MM.1S (cell line): ENCODE measurements at places on chromosomes 12 and 14.

DNA sequence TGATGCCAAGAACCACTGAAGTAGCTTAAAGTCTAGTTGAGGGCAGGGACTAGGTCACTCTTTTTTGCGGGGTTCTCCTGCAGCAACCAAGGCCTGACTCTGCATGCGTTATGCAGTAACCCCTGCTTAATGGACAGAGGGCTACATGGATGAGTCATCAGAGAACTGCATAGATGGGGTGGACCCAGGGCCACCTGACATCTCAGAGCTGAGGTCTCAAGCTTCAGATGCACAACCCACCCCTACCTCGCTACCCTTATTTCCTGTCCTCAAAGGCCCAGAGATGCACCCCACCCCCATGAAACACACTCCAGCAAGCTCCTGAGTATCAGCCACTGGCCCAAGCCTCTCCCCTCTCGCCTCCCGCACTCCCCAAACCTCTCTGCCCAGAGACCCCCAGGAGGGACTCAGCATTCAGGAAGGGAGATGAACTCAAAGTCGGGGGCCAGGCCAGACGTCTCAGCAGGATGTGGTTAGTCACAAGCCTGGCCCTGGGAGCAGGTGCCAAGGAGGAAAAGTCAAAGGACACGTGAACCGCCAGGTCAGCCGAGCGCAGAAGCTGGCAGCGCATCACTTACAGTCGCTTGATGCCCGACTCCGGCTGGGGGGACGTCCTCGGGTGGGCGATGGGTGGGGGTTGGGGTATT, 25.8 kb downstream of the SNRNP35 start:
- no peaks in the 10 kb centered on the region for H3K27me3 ChIP-seq
- no peak for DNase-seq
- H3K4me3 ChIP-seq, result no peak overlapping the region
- no peaks in the 10 kb centered on the region for H3K36me3 ChIP-seq
- no peaks in the 10 kb centered on the region for H3K4me1 ChIP-seq

GRCh38 chr12:39327965-39328364, 115.0 kb downstream of the KIF21A start:
- no peaks in the 10 kb centered on the region for H3K27me3 ChIP-seq
- H3K27ac ChIP-seq, result no peak overlapping the region
- no peak for DNase-seq
- 0 out of 2 replicates have a peak, but pooled peaks cover 4% of the 10 kb centered on the region for H3K36me3 ChIP-seq
- H3K4me3 ChIP-seq, result no peak overlapping the region

GRCh38 chr14:101019990-101020710, 116.6 kb upstream of the RTL1 start:
- H3K27ac ChIP-seq, result no peak overlapping the region
- no peak for DNase-seq
- no peaks in the 10 kb centered on the region for H3K36me3 ChIP-seq
- H3K27me3 ChIP-seq, result no peaks in the 10 kb centered on the region; the same call in 1 of the 2 replicates

DNA sequence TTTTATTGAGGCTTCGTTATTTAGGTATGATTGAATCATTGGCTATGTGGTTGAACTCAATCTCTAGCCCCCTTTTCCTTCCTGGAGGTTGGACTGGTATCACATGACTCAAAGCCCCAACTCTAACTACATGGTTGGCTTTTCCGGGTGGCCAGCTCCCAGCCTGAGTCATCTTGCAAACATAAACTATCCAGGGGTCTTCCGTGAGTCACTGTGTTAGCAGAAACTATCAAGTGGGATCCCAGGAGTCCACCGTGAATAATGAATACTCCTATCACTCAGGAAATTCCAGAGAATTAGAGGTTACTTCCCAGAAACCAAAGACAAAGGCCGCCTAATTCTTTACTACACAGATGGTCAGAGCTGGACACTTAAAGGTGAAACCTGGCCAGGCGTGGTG, 19.7 kb upstream of the PLEKHD1 start:
- H3K27me3 ChIP-seq, result no peaks in the 10 kb centered on the region
- H3K4me3 ChIP-seq, result no peak overlapping the region
- H3K27ac ChIP-seq, result no peak overlapping the region

DNA sequence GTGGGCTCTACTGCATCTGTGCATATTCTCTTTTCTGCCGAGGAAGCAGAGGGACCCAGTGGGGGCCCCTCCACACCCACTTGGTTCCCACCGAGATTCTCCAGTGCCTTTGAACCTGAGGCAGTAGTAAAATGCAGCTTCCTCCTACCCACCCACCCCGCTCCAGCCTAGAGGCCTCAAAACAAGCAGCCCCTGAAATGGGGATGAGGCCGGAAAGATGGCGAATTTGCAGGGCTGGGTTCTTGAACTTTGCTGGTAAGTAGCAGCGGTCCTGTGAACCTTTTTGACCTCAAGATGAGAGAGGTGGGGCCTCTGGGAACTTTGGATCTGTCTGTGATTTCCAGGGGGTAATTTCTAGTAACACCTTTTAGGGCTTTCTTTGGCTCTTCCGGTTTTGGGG, 15.4 kb downstream of the PLEKHG3 start:
- no peak overlapping the region for H3K4me3 ChIP-seq
- H3K4me1 ChIP-seq, result no peaks in the 10 kb centered on the region
- no peaks in the 10 kb centered on the region for H3K36me3 ChIP-seq
- H3K27ac ChIP-seq, result no peak overlapping the region
- H3K27me3 ChIP-seq, result no peaks in the 10 kb centered on the region
- no peak for DNase-seq

- H3K27ac ChIP-seq, result no peak overlapping the region
- no peak for DNase-seq
- H3K4me1 ChIP-seq, result no peaks in the 10 kb centered on the region
- no peak overlapping the region for H3K4me3 ChIP-seq
- no peaks in the 10 kb centered on the region for H3K36me3 ChIP-seq
- peaks cover 4% of the 10 kb centered on the region for H3K27me3 ChIP-seq
These were observed 75.5 kb upstream of the LHX5 start for GRCh38 chr12:113546916-113547863.

- DNase-seq, result no peak
- no peak overlapping the region for H3K27ac ChIP-seq
- no peak overlapping the region for H3K4me3 ChIP-seq
- no peaks in the 10 kb centered on the region for H3K4me1 ChIP-seq
- H3K27me3 ChIP-seq, result no peaks in the 10 kb centered on the region
These were observed 541.6 kb upstream of the FLRT2 start for GRCh38 chr14:84988357-84988756.

DNA sequence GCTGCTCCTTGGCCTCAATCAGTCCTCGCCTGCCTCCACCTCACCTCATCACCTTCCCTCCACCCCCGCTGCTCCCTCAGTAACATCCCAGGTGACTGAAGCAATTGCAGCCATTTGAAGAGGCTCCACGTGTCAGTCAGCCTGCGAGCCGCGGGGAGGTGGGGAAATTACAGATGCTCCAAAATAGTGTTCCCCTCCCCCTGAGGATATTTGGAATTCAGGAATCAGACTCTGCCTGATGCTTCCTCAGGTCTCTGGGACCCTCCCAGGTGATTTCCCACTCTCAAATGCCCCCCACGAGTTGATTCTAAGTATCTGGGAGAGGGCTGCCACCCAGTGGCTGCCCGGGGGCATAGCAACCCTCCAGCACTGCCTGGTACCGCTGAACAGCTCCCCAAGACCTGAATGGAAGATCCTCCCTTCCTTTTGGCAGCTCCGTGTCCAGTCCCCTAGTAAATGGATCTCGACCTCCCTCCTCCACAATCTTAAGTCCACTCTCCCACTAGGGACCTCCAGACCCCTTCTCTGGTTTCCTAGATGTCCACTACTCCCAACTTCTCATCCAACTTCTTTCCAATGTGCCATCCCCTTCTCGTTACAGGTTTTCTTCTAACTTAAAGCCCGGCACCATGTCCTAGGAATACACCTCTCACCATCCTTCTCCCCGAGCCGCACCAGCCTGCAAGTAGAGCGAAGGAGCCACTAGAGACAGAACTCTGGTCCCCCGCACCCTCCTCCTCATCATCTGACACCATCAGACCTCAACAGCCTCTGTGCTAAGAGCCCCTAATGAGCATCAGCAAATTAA, 1.4 kb upstream of the ASIC1 start:
- H3K36me3 ChIP-seq, result no peaks in the 10 kb centered on the region
- DNase-seq, result peak; percentile 57
- H3K4me3 ChIP-seq, result no peak overlapping the region; the same call in 1 of the 2 replicates
- no peak overlapping the region for H3K27ac ChIP-seq
- H3K4me1 ChIP-seq, result peaks cover 4% of the 10 kb centered on the region; the same call in 1 of the 2 replicates
- H3K27me3 ChIP-seq, result peaks cover 41% of the 10 kb centered on the region

- peak; percentile 64 for DNase-seq
- H3K4me1 ChIP-seq, result peaks cover 4% of the 10 kb centered on the region
- peak overlapping the region; percentile 54; the same call in 1 of the 2 replicates for H3K27ac ChIP-seq
- no peaks in the 10 kb centered on the region for H3K36me3 ChIP-seq
These were observed 1290.1 kb downstream of the AACS start for GRCh38 chr12:126355346-126355745.

DNA sequence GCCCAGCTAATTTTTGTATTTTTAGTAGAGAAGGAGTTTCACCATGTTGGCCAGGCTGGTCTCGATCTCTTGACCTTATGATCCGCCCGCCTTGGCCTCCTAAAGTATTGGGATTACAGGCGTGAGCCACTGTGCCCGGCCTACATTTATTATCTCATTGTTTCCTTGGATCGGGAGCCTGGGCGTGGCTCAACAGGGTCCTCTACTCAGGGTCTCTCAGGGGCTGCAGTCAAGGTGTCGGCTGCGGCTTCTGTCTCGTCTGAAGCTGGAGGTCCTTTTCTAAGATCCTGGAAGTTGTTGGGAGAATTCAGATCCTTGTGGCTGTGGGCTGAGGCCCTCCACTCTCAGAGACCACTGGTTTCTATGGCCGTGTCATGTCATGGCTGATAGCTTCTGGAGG, 65.5 kb upstream of the SCN8A start:
- no peak overlapping the region for H3K4me3 ChIP-seq
- H3K4me1 ChIP-seq, result no peaks in the 10 kb centered on the region
- DNase-seq, result no peak
- H3K27ac ChIP-seq, result no peak overlapping the region
- H3K27me3 ChIP-seq, result no peaks in the 10 kb centered on the region

DNA sequence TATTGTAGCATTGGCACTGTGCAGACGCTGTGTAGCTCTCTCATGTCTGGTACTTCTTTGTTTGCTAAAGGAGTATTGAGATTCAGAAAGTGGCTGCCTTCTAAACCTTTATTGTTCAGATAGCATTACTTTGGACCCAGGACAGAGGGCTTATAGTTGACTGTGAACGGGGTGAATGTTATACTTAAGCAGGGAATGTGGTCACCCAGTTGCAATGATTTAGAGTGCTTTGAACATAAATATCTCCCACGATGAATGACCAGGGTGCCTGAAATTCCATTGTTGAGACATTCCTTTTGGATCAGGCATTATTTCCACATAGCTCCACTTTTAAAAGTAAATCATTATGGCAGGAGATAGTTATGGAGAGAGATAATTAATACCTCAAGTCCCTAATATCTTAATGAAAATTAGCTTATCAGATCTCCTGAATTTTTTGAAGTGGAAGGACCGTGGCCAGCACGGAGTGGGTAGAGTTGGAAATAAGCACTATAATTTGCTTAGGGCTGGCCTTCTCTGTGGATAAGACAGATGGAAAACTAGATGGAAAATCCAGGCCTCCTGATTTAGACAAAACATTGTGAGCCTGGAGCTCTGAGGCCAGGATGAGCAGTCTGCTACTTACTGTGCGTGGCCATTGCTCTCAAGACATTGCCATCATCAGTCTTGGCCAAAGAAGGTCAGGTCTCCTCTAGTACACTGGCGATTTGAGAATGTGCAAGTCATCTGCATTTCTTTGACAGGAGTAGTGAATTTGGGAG, 114.5 kb downstream of the ETV6 start:
- no peak for DNase-seq
- H3K27ac ChIP-seq, result no peak overlapping the region
- no peak overlapping the region for H3K4me3 ChIP-seq
- H3K4me1 ChIP-seq, result peaks cover 66% of the 10 kb centered on the region
- no peaks in the 10 kb centered on the region for H3K27me3 ChIP-seq

- DNase-seq, result no peak
- H3K4me3 ChIP-seq, result no peak overlapping the region
- H3K27ac ChIP-seq, result no peak overlapping the region
- no peaks in the 10 kb centered on the region for H3K4me1 ChIP-seq
These were observed 50.8 kb upstream of the POC1B start for GRCh38 chr12:89576572-89577220.

DNA sequence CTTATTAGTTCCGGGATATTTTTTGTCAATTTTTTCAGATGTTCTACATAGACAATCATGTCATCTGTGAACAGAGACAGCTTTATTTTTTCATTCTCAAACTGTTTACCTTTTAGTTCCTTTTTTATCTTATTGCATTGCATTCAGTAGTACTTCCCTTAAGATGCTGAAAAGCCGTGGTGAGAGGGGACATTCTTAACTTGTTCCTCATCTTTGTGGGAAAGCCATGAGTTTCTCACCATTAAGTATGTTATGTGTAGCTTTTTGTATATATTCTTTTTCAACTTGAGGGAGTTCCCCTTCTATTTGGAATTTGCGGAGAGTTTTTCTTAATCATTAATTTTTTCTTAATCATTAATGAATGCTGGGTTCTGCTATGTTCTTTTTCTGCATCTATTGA, 1727.1 kb upstream of the SEL1L start:
- no peaks in the 10 kb centered on the region for H3K4me1 ChIP-seq
- no peaks in the 10 kb centered on the region for H3K36me3 ChIP-seq
- no peak overlapping the region for H3K4me3 ChIP-seq
- no peak overlapping the region for H3K27ac ChIP-seq

- H3K36me3 ChIP-seq, result no peaks in the 10 kb centered on the region
- H3K27ac ChIP-seq, result no peak overlapping the region
- no peaks in the 10 kb centered on the region for H3K27me3 ChIP-seq
- DNase-seq, result no peak
- no peak overlapping the region for H3K4me3 ChIP-seq
- H3K4me1 ChIP-seq, result no peaks in the 10 kb centered on the region
These were observed 363.2 kb upstream of the DDHD1 start for GRCh38 chr14:53516261-53516774.

- no peaks in the 10 kb centered on the region for H3K27me3 ChIP-seq
- H3K27ac ChIP-seq, result no peak overlapping the region
- no peaks in the 10 kb centered on the region for H3K4me1 ChIP-seq
- peak; percentile 33 for DNase-seq
These were observed 169.0 kb downstream of the PRIMA1 start for GRCh38 chr14:93619176-93619793.

GRCh38 chr12:118145113-118145797, 9.3 kb downstream of the PEBP1 start:
- H3K27me3 ChIP-seq, result no peaks in the 10 kb centered on the region
- no peak overlapping the region for H3K27ac ChIP-seq
- H3K4me3 ChIP-seq, result no peak overlapping the region
- no peaks in the 10 kb centered on the region for H3K4me1 ChIP-seq

DNA sequence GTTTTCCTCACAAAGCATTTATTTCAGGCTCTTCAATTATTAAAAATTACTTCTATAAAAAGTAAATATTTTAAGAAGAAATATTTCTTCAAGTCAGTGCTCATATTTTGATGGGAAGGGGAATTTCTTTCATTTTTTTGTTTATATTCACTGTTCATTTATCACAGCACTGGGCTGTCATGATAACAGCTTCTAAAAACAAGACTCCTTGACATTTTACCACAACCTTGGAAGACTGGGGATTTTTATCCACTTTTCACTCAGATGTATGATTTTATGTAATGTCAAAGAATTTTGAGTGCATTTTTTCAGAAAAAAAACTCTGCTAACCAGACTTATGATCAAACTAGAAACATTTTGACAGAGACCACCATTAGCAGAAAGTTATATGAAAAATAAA, 149.7 kb downstream of the PHLDA1 start:
- DNase-seq, result no peak
- H3K4me1 ChIP-seq, result no peaks in the 10 kb centered on the region
- H3K36me3 ChIP-seq, result no peaks in the 10 kb centered on the region
- no peaks in the 10 kb centered on the region for H3K27me3 ChIP-seq

GRCh38 chr14:69891422-69891821, 12.2 kb downstream of the SMOC1 start:
- no peak for DNase-seq
- H3K4me3 ChIP-seq, result no peak overlapping the region
- no peaks in the 10 kb centered on the region for H3K36me3 ChIP-seq
- no peak overlapping the region for H3K27ac ChIP-seq
